ENCODE measurements at places on chromosomes 16 and 17.

- DNase-seq = no peak
Measured at GRCh38 chr16:10078541-10078949, 103.7 kb downstream of the GRIN2A start.

DNA sequence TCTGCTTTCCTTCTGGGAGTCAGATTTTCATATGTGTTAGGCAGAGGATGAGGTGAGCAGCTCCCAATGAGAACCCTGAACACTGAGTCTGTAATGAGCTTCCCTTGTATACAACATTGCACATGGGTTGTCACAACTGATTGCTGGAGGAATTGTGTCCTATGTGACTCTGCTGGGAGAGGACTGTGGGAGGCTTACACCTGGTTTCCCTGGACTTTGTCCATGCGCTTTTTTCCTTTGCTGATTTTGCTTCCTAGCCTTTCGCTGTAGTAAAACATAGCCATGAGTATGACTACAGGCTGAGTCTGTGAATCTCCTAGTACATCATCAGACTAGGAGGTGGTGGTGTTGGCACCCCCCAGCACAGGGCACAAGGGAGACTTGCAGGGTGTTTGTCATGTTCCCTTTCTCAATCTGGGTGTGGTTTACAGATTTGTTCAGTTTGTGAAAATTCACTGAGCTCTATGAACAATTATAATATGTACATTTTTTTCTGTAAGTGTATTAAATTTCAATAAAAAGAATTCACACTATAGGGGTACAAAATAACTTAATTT, 1.7 kb upstream of the PLK1 start:
- DNase-seq = no peak

DNA sequence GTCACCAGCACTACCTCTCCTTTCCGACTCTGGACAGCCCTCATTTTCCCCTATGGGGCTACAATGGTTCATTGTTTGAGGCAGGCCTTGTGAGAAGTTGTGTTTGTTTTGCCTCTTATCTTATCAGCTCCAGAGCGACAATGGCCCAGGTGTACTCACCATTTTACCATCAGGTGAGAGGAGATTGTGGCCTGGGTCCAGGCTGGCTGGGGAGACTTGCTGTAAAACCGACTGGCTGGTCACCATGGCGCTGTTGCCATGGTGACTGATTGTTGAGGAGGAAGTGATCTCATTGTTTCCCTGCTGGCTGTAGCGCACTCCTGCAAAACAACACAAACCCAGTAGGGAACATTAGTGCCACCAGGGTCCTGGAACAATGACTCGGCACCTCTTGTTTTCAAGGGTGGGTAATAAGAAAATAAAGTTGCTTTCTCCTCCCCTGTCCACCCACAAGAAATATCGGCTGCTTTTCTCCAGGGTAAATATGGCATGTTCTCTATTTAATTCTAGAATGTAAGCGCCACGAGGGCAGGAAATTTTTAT, 34.4 kb downstream of the HNF1B start:
- DNase-seq = no peak

GRCh38 chr16:51615141-51615540, 464.1 kb upstream of the SALL1 start:
- no peak for DNase-seq

GRCh38 chr17:8162997-8163977, 539 bp upstream of the VAMP2 start:
- no peak for DNase-seq
